ENCODE measurements at places on chromosomes 6 and 20.

- DNase-seq = no peak
Observed at GRCh38 chr6:157215717-157216116, 107.6 kb downstream of the TMEM242 start.

DNA sequence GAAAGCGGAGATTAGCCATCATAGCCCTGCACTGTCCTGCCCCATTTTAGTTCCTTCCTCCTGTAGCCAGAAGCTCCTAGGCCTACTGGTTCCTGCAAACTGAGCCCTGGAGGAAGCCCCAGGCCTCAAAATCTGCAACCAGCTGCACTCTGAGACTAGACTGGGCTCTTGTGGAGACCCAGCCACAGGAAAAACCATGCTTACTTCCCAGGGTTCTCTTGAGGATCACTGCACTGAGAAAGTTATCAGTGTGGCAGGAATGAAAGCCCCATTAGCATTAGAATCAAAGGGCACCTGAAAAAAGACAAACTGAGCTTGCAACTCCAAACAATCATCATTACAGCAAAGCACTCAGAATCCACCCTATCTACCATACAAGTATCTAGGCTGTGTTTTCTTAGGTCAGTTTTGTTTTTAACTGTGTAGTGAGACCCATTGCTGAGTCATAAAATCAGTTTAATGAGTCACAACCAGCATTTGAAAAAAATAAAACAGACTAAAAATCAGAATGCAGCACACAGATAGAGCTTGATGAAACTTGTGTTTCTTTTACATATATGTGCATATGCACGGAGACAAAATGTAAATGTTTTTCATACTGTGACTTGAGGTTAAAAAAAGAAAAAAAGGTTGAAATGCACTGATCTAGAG, 91.0 kb downstream of the UNC5CL start:
- DNase-seq = no peak

DNA sequence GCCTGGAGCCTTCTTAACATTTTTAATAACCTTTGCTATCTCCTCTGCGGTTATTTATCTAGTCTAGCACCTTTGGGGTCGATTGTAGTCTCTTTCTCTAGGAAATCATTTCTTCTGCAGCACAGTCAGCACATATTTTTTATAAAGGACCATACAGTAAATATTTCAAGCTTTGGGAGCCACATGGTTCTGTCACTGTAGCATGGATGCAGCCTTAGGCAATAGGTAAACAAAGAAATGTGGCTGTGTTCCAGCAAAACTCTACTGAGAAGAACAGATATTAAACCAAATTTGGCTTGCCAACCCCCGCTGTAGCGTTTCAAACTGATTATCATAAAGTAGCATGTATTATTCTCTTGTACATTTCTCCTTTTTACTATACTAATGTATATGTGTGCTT, 95.7 kb downstream of the SLC23A2 start:
- DNase-seq = no peak

- peak; percentile 18 for DNase-seq
Observed at GRCh38 chr6:39347906-39348585, 25.5 kb upstream of the KCNK16 start.

DNA sequence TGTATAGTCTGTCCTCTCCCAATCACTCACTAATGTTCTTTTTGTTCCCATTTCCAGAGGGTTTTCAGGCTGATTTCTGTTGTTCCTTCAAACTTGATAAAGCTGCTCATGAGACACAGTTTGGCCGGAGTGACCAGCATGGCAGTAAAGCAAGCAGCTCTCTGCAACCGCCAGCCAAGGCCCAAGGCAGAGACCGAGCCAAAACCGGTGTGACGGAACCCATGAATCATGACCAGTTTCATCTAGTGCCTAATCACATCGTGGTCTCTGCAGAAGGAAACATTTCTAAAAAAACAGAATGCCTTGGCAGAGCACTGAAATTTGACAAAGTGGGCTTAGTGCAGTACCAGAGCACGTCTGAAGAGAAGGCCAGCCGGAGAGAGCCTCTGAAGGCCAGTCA, 14.8 kb upstream of the RPL7L1 start:
- DNase-seq = no peak

GRCh38 chr6:79158856-79159516, 75.5 kb downstream of the HMGN3 start:
- no peak for DNase-seq

GRCh38 chr6:108604156-108604555, 43.4 kb downstream of the FOXO3 start:
- DNase-seq = no peak

DNA sequence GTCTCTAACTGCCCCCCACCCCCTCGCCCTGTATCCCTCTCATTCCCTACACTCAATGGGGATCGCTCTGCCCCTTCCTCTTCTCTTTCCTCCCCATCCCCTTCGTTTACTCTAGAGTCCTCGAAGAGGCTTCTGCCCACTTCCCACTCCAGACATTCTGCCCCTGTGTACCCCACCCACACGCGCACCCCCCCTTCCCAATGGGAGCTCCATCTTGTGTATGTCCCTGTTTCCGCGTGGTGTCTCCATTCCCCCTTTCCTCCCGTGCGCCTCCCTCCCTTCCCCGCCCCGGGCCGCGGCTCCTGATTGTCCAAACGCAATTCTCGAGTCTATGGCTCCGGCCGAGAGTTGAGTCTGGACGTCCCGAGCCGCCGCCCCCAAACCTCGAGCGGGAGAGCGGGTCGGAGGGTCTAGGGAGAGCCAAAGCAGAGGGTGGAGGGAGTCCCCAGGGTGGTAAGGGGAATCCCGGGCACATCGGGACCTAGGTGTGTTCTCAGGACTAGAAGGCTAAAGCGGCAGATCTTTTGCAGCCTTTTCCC, 679 bp upstream of the RING1 start:
- DNase-seq = no peak

DNA sequence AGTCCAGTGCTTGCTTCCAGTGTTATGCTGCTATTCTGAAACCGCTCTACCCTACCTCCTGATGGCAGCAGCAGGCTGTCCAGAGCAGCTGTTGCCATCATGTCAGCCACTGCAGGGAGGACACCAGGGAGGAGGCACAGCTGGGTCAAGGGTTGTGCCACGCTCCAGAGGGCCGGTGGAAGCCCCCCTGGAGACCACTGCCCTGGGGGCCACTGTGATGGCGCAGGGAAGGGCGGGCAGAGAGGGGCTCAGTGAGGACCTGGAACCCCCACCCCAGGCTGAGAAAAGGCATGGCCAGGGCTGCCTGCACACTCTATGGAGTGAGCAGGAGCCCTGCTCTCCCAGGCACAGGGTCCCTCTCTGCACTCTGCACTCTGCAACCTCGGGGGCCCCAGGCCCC, 271.3 kb upstream of the BTBD3 start:
- no peak for DNase-seq

GRCh38 chr20:37299718-37300528, 10.5 kb downstream of the MANBAL start:
- no peak for DNase-seq

- DNase-seq = no peak
Observed at GRCh38 chr6:73388800-73389512, 5.7 kb upstream of the DDX43 start.

GRCh38 chr20:35947489-35947888, 6.8 kb downstream of the SCAND1 start:
- DNase-seq = peak; percentile 17

DNA sequence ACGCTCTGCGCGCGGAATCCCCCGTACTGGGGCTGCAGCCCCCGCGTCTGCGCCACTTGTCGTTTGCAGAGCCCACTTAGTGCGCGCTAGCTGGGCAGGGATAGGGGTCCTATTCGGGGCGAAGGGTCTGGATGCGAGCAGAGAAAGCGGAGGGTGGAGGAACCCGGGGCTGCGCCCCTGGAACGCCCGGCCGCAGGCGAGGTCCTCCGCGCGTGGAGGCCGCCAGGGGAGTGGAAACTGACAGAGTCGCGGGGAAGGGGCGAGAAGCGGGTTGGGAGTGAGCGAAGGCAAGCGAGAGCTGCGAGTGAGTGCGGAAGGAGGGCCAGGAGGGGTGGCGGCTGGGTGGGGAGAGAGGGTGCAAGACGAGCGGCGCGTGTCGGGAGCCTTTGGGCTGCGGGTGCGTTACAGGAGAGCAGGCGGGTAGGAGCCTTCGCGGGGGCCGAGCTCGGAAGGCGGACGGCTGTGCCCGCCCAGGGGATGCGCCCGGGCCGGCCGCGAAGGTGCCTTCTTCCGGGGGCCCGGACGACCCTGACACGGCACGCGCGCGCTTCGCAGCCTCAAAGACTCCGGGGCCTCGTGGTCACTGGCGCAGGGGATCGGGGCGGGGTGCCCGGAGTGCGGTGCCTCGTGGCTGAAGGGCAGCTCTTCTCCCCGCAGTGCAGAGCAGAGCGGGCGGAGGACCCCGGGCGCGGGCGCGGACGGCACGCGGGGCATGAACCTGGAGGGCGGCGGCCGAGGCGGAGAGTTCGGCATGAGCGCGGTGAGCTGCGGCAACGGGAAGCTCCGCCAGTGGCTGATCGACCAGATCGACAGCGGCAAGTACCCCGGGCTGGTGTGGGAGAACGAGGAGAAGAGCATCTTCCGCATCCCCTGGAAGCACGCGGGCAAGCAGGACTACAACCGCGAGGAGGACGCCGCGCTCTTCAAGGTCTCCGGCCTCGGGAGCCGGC, 1.2 kb downstream of the IRF4 start:
- DNase-seq = no peak

DNA sequence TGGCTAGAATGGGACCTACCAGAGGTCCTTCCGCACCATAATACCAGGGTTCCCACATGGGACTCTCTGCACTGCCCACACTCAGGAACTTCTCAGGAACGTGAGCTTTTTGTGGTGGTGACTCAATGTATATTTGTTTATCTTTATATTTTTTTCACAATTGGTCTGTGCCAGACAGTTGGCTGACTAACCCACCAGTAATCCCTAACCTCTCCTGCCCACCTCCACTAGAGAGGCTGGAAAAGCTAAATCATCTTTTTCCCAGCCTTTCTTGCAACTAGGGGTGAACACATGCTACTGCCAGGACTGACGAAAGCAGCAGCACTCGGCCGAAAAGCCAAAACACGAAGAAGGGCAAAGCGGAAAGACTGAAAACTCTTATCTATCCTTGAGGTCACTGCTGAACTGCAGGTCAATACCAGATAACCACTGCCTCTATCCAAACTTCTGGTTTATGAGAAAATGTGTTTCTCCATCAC, 112.9 kb downstream of the TRERF1 start:
- DNase-seq = no peak

- peak; percentile 6 for DNase-seq
Observed at GRCh38 chr6:12911427-12911826, 194.9 kb downstream of the PHACTR1 start.

- no peak for DNase-seq
Observed at GRCh38 chr6:80446454-80447045, 340.1 kb downstream of the BCKDHB start.

DNA sequence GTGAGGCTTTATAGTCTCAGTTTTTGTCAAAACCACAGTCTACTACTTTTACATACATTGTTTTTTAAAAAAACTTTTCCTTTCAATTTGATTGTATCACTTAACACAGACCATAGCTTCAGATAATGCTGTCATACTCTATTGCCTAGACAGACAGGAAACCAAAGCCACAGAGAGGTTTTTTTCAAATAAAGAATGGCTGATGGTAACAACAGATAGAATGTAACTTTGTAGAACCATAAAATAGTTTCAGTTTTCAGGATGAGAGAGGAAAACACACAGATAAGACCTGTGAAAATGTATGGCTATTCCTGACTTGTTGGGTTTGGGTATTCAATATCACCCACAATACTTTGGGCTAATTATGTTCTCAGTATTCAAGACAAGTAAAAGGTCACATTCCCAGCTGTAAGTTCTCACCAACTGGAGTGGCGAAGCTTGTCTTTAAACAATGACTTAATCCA, 94.0 kb downstream of the ADGRG6 start:
- DNase-seq = peak; percentile 89

DNA sequence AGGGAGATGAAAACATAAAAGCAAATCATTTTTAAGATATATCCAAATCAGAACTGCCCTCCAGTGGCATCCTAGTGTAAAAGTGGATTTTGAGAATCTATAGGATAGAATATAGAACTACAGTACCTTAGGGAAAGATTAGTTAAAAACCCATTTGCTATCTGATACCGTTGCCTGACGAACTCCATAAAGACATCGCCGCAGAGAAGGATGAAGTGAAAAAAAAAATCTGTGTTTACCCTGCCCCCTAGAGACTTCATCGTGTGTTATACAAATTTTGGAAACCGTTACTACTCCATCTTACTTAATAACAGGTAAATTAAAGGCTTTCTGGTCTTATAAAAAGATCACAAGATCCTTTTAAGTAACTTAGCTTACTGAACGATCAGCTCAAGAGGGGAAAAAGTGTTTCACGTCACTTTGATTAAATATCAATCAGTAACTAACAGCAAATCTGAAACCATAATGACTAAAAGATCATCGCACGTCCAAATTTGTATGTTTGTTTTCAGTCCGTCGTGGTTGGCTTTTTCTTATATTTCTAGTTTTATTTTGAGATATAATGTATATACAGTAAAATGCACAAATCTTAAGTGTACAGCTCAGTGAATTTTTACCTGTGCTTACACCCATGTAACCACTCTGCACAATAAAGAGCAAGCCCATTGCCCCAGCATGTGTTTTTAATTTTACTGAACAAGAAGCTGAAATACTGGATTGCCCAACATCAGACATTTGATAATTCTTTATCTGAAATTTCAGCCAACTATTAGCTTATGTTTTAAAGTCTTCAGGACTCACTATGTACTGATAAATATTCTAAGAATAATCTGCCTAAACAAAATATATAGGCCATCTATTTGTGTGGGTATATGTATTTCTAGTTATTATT, 881 bp upstream of the MCM3 start:
- peak; percentile 36 for DNase-seq

- DNase-seq = no peak
Observed at GRCh38 chr6:97591955-97592354, 308.9 kb upstream of the MMS22L start.

DNA sequence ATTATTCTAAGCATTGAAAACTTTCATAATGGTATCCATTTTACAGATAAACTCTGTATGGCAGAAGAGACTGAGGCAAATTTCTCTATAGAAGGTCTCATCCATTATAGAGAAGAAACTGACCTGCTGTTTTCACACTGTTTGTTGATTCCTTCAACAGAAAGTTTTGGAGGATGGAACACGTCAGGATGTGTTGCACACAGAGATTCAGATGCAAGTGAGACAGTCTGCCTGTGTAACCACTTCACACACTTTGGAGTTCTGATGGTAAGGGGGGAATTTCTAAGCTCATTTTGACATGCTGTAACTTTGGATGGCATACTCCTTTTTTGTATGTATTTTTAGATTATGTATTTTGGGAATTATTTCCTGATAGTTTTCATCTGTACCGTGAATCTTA, 109.3 kb downstream of the ADGRG6 start:
- no peak for DNase-seq

GRCh38 chr20:40535816-40536215, 153.2 kb downstream of the MAFB start:
- DNase-seq = no peak

- no peak for DNase-seq
Observed at GRCh38 chr6:33802186-33802958, 1.4 kb downstream of the MLN start.

Data from naive thymus-derived CD8-positive, alpha-beta T cell (primary cell).